H1 (cell line): ENCODE measurements at places on chromosomes 7 and 10.

GRCh38 chr10:87503886-87504285, 807 bp upstream of the MINPP1 start:
- no peak for DNase-seq

DNA sequence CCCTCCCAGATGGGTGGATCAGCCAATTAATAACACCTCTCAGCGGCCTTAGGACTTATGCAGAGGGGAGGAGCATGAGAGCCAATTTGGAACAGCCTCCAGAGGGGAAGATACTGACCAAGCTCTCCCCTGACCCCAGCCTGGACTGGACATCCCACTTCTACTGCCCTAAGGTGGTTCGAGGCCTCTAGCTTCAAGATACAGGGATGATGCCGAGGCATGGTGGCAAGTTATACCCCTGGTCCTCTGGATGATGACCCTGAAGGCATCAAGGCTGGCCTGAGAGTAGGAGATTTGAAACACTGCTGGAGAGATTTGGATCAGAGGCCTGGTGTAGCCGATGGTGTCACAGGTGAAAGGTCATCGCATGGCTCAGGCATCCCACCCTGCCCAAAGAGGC, 3.2 kb downstream of the CDH23 start:
- DNase-seq = no peak

GRCh38 chr10:104104418-104104817, 17.6 kb upstream of the SFR1 start:
- no peak for DNase-seq

DNA sequence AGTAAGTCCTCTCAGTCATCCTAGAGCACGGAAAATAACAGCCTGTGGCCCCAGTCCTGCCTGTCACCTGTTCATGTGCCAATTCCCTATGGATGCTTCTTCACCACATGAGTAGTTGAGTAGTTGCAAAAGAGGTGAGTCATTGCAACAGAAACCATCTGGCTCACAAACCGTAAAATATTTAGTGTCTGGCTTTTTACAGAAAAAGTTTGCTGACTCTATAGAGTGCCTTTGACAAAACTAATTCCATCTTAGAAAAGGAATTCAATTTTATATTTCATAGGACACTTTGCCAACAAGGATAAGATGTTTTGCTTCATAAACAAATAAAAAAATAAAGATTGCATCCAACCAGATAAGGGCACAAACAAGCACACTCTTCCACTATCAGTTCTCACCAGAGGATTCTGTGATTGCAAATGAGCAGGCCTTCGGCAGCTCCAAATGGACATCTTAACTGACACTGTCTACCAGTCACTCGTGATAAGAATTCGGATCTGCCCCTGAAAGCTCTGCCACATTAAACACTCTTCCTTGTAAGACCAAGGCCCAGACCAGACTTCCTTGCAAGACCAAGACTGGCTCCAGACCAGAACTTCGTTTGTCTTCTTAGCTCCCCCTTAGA, 242.7 kb upstream of the SEMA3C start:
- DNase-seq = no peak

GRCh38 chr10:96830511-96831199, 1.4 kb upstream of the LCOR start:
- no peak for DNase-seq
